ENCODE measurements at places on chromosomes 2 and 18.

DNA sequence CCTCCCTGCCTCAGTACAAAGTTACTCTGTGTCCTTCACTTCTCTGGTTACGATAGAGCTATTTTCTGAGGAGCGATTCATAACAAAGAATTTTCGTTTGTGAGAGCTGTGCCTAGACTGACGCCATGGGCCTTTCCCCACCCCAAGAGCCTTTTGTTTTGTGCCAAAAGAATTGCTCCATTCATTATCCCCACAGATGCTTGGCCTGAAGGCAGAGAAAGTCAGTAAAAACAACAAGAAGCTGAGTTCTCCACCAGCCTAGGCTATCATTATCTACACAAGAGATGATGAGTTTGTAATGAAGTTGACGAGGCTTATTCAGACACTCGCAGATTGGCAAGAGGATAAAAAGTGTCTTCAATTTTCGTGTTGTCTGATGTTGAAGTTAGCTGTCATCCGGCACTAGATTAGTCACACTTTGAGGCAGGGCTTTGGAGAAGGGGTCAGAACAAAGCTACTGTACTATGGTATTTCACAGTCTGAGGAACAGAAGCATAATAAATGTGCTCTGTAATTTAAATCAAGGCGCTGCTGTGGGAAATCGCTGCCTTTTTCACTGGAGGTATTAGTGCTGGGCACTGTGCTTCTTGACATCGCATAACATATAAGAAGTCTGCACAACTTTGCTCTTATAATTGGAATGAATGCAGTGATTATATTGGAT is 278.4 kb upstream of the FIGN start:
- DNase-seq = no peak

GRCh38 chr2:210655229-210655975 is 99.0 kb downstream of the CPS1 start:
- DNase-seq = no peak

GRCh38 chr2:18484625-18485024 is 75.8 kb downstream of the RDH14 start:
- no peak for DNase-seq

DNA sequence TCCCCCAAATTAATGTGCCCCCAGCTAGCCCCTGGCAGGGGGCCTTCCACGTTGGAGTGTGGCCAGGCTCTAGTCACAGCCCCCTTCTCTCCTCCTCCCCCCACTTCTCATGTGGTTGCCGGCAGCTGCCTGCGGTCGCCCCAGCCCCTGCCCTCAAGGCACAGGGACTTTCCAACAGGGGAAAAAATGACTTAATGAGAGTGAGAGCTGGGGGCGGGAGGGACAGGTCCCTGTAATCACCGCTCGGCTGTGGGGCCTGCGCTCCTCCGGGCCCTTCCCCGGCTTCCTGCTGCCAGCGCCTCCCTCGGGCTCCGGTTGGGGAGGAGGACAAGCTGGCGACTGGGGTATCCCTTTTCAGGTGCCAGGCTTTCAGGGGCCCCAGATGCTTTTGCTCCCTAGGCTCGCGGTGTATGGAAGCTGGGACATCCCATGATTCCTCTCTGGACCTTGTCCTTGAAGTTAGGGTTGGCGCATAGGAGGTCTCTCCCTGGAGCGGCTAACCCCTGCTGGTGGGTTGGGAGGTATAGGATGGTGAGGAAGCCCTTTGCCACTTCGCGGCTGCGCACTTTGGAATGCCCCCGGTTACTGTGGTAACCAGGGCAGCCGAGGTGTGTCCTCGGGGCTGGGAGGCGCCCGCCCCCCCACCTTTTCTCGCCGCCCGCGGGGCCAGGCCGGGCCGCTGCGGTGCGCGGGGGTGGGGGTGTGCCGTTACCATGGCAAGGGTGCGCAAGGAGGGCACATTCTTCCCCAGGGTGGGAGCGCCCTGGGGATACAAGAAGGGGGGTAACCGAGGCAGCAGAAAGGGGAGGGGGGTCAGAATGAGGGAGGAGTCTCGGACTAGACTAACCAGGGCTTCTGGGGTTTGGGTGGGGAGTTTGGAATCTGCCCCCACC is 16.1 kb downstream of the WNT10A start:
- DNase-seq = no peak

DNA sequence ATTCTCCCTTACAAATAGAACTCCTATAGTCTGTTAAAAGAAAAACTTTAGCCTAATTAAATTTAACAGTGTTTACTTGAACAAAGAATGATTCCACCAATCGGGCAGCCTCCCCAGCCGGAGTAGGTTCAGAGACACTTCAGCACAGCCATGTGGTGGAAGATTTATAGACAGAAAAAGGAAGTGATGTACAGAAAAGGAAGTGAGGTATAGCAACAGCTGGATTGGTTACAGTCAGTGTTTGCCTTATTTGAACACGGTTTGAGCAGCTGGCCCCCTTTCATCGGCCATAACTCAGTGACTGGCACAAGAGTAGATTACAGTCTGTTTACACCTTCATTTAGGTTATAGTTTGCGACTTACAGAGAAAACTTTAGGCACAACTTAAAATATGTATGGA is 2.1 kb upstream of the SKA1 start:
- no peak for DNase-seq

- no peak for DNase-seq
These were observed 61.4 kb downstream of the FAM161A start for GRCh38 chr2:61792355-61792890.
